Coronary artery (tissue), 2 donors: ENCODE measurements at places on chromosomes 11 and 22.

- no peak for DNase-seq
Measured at GRCh38 chr11:89405629-89406028, 85.5 kb downstream of the NOX4 start.

GRCh38 chr11:16925561-16926065 lies 88.6 kb downstream of the PLEKHA7 start:
- no peak for DNase-seq

GRCh38 chr11:132910011-132910760 lies 622.1 kb downstream of the OPCML start:
- DNase-seq: no peak

DNA sequence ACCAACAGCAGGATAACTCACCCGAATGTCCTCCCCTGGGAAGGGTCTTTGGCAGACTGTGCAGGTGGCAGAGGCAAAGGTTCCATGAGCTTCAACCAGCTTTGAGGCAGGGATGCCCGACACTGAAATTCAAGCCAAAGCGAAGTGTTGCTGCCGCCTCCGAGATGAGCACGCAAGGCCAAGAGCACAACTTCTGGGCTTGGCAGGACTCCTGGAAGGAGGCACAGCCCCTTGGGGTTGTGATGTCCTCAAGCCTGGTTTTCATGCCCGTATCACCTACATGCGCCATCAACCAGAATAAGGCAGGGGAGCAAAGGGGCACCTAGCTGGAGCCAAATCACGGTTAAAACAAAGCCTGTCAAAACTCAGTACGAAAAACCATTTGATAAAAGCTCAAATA lies 5.7 kb downstream of the SIRT3 start:
- no peak for DNase-seq

- DNase-seq: no peak
Measured at GRCh38 chr11:132030896-132031295, 660.5 kb downstream of the NTM start.

- peak; percentile 93 for DNase-seq
Measured at GRCh38 chr11:65576867-65577755, 1.3 kb downstream of the EHBP1L1 start.
